Calu3 (cell line): ENCODE measurements at places on chromosomes 7 and 10. TPM values are rescaled to one million over a fixed set of nuclear protein-coding genes. Genes with fewer than 3 reads are reported as not detected.

C10orf62 gene
- 1.5 and 1.7 TPM in 2 replicates for total RNA-seq

SPDYE6 gene
- total RNA-seq: not detected in 2 replicates

IRF5 gene
- total RNA-seq: 11.4 and 13.4 TPM in 2 replicates

SPDYE5 gene
- not detected in 2 replicates for total RNA-seq

LBX1 gene
- not detected in 2 replicates for total RNA-seq

PTER gene
- 30.1 and 33.1 TPM in 2 replicates for total RNA-seq

KNDC1 gene
- total RNA-seq: 1.2 and 1.7 TPM in 2 replicates

ZNF511 gene
- total RNA-seq: 21.2 and 24.0 TPM in 2 replicates

DNA sequence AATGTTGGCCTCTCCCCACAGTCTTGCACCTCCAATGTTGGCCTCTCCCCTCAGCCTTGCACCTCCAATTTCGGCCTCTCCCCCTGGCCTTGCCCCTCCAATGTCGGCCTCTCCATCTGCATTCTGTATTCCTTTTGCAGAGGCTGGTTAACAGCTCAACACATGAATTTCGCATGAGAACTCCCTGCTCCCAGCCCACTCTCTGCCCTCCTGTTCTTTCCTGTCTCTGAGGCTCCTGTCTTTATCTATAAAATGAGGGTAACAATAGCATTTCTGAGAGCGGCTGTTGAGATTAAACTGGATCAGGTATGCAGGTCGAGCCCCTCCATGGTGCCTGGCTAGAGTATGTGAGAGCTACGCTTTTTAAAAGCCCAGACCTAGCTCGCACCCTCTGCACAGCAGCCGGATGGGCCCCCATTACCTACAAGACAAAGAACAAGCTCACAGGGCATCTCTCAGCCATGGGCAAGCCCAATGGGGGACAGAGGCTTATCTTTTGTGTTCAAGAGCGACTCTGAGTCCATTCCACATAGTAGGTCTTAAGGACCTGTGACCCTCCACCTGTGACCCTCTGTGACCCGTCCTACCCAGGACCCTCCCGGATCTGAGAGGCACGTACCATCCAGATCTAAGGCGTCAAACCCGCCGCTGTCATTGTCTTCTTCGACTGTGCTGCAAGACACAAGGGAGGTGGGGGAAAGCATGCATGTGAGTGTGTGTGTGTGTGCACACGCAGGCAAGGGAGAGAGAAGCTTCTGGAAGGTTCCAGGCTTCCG is 82.2 kb upstream of the GNA12 start:
- no peak for DNase-seq
- no peak overlapping the region for H3K4me3 ChIP-seq
- H3K4me1 ChIP-seq: no peaks in the 10 kb centered on the region
- H3K27ac ChIP-seq: no peak overlapping the region
- H3K27me3 ChIP-seq: no peaks in the 10 kb centered on the region
- H3K36me3 ChIP-seq: peaks cover 26% of the 10 kb centered on the region

DNA sequence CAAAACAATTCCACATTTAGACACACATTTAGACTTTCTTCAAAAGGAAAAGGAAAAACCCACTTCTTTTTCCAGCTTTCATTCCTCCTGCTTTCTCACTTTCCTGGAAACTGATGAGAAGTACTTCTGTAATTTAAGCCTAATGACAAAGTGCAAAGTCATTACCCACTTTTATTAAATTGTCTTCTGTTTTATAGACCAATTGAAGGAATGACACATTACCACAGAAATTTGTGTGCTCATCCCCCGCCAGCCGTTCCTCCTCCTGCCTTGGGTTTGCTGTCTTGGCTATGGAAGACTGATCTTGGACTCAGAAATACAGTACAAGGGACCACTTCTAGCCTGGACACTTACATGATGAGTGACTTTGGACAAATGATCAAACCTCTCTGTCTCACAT is 717.8 kb downstream of the SORCS3 start:
- H3K27me3 ChIP-seq: no peaks in the 10 kb centered on the region
- no peak for DNase-seq
- H3K4me1 ChIP-seq: no peaks in the 10 kb centered on the region
- H3K4me3 ChIP-seq: no peak overlapping the region

DNA sequence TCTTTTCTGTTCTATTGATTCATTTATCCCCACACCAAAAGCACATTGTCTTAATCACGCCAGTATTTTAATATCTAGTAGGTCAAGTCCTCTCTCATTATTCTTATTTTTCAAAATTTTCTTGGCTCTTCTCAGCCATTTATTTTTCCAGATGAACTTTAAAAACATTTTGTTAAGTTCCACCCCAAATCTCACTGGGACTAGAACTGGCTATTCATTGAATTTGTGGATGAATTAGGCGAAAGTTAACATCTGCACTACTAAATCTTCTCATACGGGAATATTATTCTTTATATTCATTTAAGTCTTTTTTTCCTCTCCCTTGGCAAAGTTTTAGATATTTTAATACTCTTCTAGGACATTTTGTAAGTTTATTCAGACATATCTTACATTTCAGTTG is 295.2 kb upstream of the MGMT start:
- no peaks in the 10 kb centered on the region for H3K36me3 ChIP-seq
- no peak overlapping the region for H3K4me3 ChIP-seq
- H3K27me3 ChIP-seq: no peaks in the 10 kb centered on the region

- H3K27ac ChIP-seq: no peak overlapping the region
- H3K36me3 ChIP-seq: no peaks in the 10 kb centered on the region
- no peaks in the 10 kb centered on the region for H3K4me1 ChIP-seq
- no peak for DNase-seq
- no peaks in the 10 kb centered on the region for H3K27me3 ChIP-seq
- H3K4me3 ChIP-seq: no peak overlapping the region
These were observed 19.6 kb upstream of the ADAM12 start for GRCh38 chr10:126407831-126408230.

GRCh38 chr7:40213291-40213690 is 78.5 kb downstream of the SUGCT start:
- H3K27me3 ChIP-seq: no peaks in the 10 kb centered on the region
- no peak overlapping the region for H3K27ac ChIP-seq
- H3K4me1 ChIP-seq: no peaks in the 10 kb centered on the region
- no peaks in the 10 kb centered on the region for H3K36me3 ChIP-seq
- H3K4me3 ChIP-seq: no peak overlapping the region

GRCh38 chr10:53122281-53122680 is 349.7 kb upstream of the MBL2 start:
- H3K27ac ChIP-seq: no peak overlapping the region
- H3K4me1 ChIP-seq: no peaks in the 10 kb centered on the region
- no peak for DNase-seq

DNA sequence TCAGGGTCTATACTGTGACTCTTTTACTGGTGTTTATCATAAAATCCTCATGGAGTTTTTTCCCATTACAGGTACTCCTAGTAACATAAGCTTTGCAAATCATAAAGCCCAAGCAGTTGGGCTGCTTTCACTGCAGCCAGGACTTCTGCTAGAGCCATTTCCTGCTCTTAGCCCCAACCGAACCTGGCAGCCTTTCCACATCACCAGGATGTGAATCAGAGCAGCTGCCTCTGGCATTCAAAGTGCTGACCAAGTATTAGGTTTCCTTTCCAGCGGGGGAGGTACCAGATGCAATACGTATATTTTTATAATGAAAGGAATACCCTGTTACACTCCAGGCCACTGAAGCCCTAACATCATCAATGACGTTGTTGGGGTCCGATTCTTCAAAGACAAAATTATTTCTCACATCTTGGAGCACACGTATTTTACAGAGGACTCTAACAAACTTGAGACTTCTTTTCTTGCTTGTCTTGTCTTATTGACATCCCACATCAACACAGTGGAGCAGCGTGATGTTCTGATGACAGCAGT is 3.6 kb upstream of the HTR5A start:
- no peak overlapping the region for H3K4me3 ChIP-seq
- peaks cover 85% of the 10 kb centered on the region for H3K27me3 ChIP-seq
- no peaks in the 10 kb centered on the region for H3K36me3 ChIP-seq
- H3K4me1 ChIP-seq: no peaks in the 10 kb centered on the region
- no peak for DNase-seq

DNA sequence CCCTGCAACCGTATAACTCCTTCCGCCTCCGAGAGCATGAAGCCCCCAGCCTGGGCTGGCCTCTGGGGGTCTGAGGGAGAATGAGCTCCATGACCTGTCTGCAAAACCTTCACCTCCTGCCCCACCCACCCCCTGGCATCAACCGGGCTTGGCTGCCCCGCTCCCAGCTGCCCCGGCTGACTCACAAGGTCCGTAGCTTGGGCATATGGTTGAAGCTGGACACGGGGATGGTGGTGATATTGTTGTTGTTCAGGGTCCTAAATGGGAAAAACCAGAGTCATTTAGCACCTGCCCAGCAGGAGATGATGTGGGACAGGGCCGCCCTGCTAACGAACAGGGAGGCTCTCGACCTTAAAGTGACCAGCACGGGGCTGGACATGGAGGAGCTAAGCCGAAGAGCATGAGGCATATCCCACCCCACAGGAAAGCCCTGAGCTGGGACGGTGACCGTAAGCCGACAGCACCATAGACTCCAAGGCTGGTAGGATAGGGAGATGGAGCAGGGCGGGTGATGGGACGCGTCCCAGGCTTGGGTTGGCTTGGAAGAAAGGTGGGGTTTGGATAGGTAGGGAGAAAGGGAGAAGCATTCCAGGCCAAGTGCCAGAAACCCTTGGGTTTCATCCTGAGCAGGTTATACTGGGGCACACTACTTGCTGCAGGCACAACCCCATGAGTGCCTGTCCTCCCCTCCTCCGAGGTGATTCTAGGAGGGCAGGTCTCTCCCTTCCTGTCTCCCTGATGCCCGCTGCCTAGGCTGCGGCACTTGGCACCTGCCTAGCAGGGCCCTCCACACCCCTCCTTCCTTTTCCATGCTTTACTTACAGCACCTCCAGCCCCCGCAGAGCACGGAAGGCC is 121.5 kb downstream of the SLIT1 start:
- peaks cover 13% of the 10 kb centered on the region for H3K4me1 ChIP-seq
- H3K4me3 ChIP-seq: no peak overlapping the region
- H3K27me3 ChIP-seq: peaks cover 46% of the 10 kb centered on the region

DNA sequence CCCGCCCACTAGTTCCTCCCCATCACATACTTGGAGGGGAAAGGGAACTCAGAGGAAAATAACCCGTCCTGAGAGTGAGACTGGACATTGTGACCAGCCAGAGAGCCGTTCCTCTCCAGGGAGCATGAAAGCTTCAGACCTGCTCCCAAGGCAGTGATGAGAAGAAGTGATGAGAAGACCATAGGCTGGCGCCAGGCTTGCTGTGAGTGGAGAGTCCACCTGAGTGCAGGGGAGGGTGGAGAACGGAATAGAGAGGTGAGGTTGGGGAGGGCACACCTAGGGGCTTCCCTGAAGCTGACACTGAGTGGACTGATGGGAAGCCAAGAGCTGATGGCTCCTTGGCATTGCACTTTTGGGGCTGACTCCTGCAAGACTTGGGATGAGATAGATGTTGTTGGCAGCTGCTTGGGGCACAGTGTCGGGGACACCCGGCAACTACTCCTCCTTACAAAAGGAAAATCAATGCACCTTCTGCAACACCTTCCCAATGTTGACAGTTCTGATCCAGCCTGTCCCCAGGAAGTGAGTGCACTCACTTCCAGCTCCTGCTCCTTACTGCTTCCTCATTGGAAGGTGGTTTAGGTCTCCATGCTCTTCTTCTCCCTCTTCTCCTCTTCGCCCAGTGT is 79.4 kb downstream of the EMX2 start:
- H3K4me3 ChIP-seq: no peak overlapping the region
- no peak for DNase-seq
- H3K27me3 ChIP-seq: peaks cover 58% of the 10 kb centered on the region
- no peaks in the 10 kb centered on the region for H3K4me1 ChIP-seq
- H3K27ac ChIP-seq: no peak overlapping the region

DNA sequence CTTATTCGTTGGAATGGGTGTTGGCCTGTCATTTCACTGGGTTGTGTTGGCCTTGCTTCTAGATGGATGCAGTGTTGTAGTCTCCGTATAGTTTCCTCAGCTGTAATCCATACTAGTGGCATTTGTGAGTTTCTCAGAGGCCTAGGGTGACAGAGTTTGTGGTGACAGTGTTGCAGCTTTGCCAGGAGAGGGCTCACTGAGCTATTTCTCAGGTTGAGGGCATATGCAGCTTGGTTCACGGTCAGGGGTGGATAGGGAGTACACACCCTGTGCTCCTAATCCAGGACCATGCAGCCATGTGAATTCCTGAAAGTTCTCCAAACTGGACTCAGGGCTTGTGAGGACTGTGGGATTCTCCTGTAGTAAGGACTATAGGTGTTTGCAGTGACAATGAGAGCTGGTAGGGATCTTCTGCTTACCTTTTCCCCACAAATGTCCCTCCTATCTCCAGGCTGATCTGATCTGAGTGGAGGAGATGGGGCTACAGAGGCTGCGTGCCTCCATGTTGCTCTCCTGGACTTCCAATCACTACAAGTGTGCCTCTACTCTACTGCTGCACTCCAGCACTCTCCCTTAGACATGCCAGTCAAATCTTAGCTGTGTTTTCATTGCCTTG is 229.0 kb downstream of the STK31 start:
- no peaks in the 10 kb centered on the region for H3K4me1 ChIP-seq
- H3K27ac ChIP-seq: no peak overlapping the region
- no peak overlapping the region for H3K4me3 ChIP-seq
- no peaks in the 10 kb centered on the region for H3K36me3 ChIP-seq

- H3K36me3 ChIP-seq: no peaks in the 10 kb centered on the region
- no peak overlapping the region for H3K27ac ChIP-seq
- peaks cover 61% of the 10 kb centered on the region for H3K27me3 ChIP-seq
- no peaks in the 10 kb centered on the region for H3K4me1 ChIP-seq
- DNase-seq: no peak
These were observed 229.2 kb downstream of the RPS24 start for GRCh38 chr10:78262860-78263259.

DNA sequence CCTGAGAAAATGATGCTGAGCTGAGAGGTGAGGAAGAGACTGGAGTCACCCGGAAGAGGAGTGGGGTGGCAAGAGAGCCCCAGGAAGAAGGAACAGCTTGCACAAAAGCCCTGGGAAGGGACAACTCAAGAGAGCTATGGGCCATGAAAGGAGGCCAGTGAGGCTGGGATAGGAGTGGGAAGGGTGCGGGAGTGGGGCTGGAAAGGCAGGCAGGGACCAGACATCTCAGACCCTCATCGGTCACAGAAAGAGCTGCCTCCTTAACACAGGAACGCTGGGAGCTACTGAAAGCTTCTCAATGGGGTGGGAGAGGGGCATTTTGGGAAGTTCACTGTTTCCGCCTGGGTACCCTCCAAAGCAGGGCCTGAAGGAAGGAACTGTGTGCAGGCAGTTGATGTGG is 122.0 kb upstream of the UNC5B start:
- no peak overlapping the region for H3K27ac ChIP-seq
- H3K36me3 ChIP-seq: no peaks in the 10 kb centered on the region
- no peaks in the 10 kb centered on the region for H3K27me3 ChIP-seq
- DNase-seq: no peak

DNA sequence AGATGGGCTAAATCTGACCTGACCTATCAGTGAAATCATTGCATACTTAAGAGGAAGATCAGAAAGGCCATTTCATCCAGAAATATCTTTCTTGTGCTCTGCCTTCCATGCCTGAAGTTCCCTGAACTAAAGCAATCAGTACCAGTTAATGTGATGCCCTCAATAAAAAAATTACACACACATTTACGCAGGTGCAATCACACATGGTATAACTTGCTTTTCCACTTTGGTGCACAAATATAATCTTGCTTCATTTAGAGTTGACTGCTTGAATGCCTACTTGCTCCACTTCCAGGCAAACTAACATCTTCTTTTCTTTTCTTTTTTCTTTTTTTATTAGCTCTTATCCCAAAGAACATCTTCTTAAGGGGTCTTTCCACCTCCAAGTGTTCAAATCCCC is 58.3 kb upstream of the KIF5B start:
- peaks cover 6% of the 10 kb centered on the region for H3K36me3 ChIP-seq
- H3K4me3 ChIP-seq: no peak overlapping the region
- no peak for DNase-seq
